Large intestine (tissue), 12 donors: ENCODE measurements at places on chromosomes 3 and 15.
A peak's percentile ranks its signal among the peaks of the same experiment; 100 is the strongest.

GRCh38 chr3:149277331-149277813 lies 55.7 kb upstream of the CP start:
- DNase-seq: no peak

DNA sequence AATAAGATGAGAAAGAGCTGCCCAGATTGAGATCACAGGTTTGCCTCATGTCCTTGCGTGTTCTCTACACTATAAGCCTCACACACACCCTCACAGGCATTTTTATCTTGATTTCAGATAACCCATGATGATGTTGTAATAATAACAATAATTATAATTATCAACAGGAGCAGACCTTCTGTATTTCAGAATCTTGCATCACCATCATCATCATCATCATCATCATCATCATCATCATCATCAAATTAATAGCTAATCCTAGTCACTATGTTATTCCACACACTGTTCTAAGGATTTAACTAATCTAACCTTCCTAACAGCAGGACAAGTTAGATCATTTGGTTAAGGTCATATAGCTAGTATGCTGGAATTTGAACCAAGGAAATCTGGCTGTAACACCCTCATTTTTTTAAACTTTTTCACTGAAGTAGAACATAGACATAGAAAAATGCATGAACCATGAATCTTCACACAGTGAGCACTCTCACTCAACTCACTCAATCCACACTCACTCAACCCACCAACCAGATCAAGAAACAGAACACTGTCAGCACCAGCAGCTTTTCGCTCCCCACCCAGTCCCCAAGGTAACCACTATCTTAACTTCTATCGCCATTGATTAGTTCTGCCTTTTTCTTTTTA lies 1.8 kb upstream of the SH2D7 start:
- no peak for DNase-seq

GRCh38 chr15:50189633-50190032 lies 7.6 kb downstream of the SLC27A2 start:
- DNase-seq: peak; percentile 56

- DNase-seq: peak; percentile 57
Measured at GRCh38 chr15:100438570-100438969, 90.2 kb downstream of the CERS3 start.

GRCh38 chr15:33098094-33099058 lies 96.1 kb downstream of the FMN1 start:
- DNase-seq: no peak

GRCh38 chr15:29528276-29528675 lies 258.7 kb upstream of the NSMCE3 start:
- no peak for DNase-seq

GRCh38 chr15:88076328-88076727 lies 180.2 kb downstream of the NTRK3 start:
- DNase-seq: no peak

- no peak for DNase-seq
Measured at GRCh38 chr3:33061782-33062181, 35.2 kb downstream of the GLB1 start.

- no peak for DNase-seq
Measured at GRCh38 chr15:38208779-38209178, 43.9 kb upstream of the SPRED1 start.

DNA sequence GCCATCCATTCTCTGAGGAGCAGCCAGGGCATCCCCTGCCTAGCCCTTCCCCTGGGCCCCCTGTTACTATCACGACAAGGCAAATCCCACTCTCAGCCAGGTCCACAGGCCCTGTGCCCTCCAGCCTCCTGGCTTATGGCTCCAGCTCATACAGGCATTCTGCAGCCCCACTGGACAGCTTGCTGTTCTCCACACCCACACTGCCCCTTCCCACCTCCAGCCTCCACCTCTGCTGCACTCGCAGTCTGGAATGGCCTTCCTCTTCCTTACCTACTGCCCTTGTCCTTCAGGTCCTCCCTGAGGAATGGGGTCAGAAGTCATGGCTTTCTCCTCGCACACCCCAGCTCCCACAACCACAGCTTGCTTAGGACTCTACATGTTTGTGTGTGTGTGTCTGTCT lies 40.4 kb downstream of the CCDC33 start:
- DNase-seq: no peak

GRCh38 chr3:16390581-16390980 lies 122.9 kb downstream of the RFTN1 start:
- DNase-seq: no peak

DNA sequence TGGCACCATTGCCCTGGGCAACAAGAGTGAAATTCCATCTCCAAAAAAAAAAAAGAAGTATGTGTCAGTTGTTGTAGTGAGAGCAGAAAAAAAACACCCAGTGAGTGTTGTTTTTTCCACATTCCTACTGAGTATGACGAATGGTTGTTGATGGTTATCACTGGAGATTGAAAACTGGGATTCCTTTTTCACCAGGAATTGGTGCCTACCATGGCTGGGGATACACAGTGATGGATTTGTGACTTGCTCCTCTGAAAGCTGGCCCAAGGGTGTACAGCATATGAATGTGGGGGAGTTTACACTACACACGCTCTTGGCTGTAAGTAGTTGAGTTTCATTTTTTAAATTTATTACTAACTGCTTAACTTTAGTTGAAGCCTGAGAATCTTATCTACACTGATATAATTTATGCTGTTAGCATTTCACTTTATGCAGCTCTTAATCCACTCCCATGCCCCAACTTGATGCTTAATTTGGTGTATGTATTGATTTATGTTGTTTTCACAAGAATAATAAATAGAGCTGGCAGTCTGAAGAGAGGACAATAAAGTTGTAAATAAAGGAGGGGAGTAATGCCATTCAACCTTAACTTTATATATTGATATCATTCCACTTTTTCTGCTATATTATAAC lies 56.0 kb upstream of the MME start:
- no peak for DNase-seq

DNA sequence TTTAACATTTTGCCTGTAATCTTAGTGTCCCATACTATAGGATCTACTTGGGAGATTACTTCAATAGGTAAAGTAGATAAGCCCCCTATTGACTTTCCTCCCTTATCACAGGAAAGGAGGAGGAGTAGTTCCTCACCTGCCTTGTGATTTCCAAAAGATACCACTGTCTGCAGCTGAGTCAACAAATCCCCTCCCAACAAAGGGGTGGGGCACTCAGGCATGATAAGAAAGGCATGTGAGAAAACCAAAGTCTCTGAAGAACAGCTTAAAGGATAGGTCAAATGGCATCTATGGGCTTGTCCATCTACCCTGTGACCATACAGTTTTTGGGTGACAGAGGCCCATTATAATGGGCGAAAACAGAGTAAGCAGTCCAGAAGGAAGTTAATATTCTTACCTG lies 71.3 kb upstream of the WNT7A start:
- DNase-seq: peak; percentile 57

DNA sequence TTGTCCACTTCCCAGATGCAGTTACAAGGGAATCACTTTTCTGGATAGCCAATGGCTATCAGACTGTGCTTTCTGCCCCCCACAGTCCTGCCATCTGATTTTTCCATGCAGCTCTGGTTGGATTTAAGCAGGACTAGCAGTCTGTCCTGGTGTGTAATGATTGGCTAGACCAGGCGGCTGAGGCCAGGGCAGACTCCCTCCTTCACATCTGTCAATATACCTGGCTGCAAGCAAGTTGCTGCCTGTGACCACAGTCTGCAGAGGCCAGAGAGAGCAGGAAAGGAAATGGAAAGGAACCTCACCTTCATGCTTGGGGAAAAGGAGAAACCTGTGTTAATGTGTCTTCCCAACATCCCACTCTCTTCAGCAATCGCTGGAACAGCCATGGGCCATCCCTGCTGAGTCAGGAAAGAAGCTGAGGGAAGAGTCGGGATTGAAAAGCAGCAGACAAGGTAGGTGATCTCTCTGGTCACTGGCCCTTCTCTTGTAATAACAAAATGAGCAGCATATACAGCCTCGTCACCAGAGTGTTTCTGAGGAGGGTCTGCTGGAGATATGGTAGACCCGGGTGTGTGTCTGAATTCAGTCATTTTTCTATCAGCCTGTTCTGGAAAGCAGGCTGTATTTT lies 126.7 kb upstream of the PHLDB2 start:
- DNase-seq: peak; percentile 58

GRCh38 chr3:40181182-40181581 lies 128.3 kb upstream of the EIF1B start:
- no peak for DNase-seq

DNA sequence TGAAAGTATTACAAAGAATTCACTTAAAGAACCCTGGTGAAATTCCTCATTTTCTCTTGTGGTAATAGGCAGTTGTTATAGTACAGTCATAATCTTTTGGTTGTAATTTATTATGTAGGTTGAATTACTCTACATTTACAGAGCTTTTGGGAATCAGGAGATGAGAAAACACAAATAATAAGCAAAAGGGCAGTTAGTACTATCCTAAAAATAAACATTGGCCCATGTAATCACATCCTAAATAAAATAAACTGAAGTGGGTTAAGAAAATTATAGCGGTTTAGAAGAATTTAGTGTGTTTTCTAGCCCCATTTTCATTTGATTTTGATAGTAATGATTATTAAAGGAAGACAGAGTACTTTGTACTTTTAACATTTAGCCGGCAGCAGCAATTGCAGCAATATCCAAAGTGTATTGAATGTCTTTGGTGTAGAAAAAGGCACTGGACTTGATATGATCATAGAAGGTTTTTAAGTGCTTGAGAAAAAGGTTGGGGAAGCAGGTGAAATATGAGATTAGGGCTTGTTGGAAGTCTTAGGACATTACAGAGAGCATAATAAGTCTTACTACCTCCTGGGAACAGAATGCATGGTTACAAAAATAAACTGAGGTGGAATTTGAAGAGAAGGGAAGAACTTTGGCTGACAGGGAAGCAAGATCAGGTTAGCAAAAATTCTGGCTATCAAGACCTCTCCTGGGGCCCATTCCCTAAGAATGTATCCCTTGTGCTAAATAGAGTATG lies 79.9 kb downstream of the MBNL1 start:
- DNase-seq: no peak

DNA sequence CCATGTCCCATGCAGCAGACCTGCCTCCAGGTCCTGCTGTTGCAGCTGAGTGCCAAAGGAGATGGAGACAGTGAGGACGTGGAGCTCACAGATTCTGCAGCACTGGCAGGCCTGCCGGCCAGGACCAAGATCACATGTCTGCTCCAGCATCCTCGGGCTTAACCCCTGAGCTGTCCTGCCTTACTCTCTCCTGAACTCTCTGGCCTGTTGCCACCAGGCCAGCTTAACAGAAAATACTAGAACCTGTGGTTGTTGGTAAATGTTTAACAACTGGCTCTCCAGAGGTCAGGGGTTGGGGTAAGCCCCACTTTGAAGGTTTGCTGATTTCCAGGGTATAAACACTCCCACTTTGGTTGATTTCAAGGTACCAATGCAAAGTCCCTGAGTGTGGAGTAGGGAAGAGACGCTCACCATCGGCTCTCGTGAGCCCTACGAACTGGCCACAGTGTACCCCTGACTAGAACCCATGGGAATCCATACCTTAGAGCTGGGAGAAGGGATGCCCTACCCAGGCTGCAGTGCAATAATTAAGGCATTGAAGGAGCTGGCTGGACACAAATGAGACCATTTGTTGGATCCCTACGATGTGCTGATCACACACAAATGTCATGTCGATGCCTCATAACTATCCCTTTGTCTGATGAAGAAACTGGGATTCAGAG lies 147.9 kb downstream of the OR4M2 start:
- no peak for DNase-seq

GRCh38 chr3:28300345-28300962 lies 48.1 kb upstream of the ZCWPW2 start:
- no peak for DNase-seq

- DNase-seq: no peak
Measured at GRCh38 chr3:42705962-42706585, 3.5 kb upstream of the HHATL start.

DNA sequence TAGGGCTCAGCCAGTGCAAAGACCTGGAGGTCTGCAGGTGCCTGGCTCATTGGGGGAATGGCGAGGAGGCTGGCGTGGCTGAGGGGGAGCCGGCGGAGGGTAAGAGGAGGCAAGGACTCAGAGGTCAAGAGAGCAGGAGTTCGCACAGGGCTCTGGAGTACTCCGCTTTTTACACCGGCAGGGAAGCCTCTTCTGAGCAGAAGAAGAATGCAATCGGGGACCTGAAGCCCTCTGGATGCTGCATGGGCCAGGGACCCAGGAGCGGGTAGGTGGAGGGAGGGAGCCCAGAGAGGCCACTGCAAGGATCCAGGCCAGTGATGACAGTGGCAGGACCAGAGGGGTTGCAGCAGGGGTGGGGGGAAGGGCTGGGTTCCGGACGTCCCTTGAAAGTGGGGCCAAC lies 70.4 kb upstream of the TAMM41 start:
- DNase-seq: no peak

- DNase-seq: no peak
Measured at GRCh38 chr3:58296843-58297242, 9.2 kb upstream of the RPP14 start.
